ENCODE measurements at places on chromosomes 5 and 9. TPM values are rescaled to one million over a fixed set of nuclear protein-coding genes. Genes with fewer than 3 reads are reported as not detected.

Gene ACSL6
- total RNA-seq, result 2.2 TPM

Gene TAF11L5
- total RNA-seq, result not detected

Gene MYOZ3
- not detected for total RNA-seq

Gene ARHGEF39
- 3.2 TPM for total RNA-seq

DNA sequence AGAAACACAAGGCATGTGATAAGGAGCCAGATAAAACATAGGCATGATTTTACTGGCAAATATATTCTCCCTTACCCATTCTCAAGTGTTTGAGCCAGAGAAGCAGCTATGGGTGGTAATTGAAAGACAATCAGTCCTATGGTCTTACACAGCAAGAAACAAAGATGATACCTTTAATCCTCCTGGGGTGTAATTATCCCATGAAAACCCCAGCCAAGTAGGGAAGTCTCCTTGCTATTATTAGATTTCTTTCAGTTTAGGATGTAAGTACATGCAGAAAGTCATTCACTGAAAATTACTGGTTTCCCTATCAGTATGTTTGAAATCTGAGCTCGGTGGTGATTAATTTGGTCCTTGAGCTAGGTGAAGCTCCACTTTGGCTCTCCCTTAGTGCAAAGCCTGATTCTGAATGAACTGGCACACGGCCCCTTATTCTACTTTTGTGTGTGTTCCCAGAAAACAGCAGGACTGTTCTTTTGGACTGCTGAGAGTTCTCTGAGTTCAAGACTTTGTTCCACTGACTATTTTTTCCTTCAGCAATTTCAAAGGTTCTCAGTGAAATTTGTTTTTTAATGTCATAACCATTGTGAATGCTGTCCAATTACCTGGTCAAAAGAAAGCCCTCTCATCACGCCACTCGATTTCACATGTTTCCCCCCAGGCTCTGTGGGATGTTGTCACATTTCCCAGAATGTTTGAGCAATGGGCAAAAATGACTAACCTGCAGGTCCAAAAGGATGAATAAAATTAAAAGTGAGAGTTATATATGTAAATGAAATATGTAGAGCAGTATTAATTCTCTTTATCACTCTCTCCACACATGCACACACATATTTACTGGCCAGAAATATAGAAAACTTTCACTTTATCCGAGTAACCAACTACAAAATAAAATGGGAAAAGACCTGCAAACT, 343.0 kb downstream of the RAB3C start:
- no peak for DNase-seq

- no peak for DNase-seq
These were observed 17.0 kb upstream of the CREBRF start for GRCh38 chr5:173039188-173039587.

DNA sequence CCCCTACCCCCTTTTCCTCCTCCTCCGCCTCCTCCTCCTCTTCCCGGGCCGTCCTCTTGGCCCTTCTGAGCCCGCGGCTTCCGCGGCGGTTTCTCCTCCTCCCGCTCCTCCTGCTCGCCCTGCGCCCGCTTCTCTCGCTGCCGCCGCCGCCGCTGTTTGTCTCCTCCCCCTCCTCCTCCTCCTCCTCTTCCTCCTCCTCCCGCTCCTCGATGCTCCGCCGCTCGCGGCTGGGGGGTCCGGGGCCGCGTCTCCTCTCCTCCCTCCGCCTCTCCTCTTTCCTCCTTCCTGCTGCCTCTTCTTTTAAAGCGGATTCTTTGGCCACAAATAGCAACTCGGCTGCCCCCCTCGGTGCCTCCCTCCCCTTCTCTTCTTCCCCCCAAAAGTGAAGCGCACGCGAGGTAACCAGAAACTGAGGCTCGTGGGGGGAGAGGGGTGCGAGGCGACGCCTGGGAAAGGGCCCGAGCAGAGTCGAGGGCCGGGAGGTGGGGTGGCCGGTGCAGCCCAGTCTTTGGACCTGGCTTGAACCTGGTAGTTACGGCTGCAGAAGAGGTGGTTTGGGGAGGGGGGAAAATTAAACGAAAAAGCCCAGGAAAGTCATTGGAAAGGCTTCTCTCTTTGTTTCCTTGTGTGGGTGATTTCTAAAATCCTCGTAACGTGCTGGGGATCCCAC, 1058.5 kb upstream of the DMAC1 start:
- DNase-seq, result no peak

GRCh38 chr5:110965773-110966581, 105.5 kb upstream of the TSLP start:
- no peak for DNase-seq

GRCh38 chr5:39714036-39714698, 289.4 kb upstream of the DAB2 start:
- DNase-seq, result no peak

DNA sequence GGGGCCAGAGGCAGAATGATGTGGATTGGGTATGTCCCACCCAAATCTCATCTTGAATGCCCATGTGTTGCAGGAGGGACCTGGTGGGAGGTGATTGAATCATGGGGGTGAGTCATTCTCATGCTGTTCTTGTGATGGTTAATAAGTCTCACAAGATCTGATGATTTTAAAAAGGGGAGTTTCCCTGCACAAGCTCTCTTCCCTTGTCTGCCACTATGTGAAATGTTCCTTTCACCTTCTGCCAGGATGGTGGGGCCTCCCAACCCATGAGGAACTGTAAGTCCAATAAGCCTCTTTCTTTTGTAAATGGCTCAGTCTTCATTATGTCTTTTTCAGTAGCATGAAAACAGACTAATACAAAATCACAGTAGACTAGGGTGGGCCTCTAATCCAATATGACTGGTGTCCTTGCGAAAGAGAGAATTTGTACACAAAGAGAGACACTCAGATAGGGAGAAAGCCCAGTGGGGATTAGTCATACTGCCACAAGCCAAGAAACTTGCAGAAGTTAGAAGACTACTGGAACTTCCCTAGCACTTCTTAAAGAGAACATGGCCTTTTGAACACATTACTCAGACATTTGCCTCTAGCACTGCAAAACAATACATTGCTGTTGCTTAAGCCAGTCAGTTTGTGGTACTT, 68.4 kb downstream of the ANXA1 start:
- DNase-seq, result no peak

DNA sequence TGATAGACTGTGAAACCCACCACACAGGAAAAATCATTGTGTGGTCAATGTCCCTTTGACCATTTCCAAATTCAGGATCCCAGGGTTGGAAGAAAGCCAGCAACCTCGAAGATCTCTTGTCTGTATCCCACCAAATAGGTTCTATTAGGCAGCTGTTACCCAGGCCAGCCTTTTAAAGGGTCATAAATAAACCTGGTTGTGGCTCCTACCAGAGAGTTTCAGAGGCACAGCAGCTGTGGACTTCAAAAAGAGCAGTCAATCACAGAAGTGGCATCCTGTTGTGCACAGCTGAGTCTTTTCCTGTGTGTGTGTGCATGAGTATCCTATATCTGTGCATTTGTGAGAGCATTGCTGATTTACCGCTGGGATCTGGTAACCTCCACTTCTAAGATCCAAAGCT, 23.7 kb upstream of the OR2S2 start:
- no peak for DNase-seq

GRCh38 chr5:83512061-83512745, 40.7 kb downstream of the VCAN start:
- DNase-seq, result no peak

Data from natural killer cell (primary cell).